ENCODE measurements at places on chromosomes 4 and X.

DNA sequence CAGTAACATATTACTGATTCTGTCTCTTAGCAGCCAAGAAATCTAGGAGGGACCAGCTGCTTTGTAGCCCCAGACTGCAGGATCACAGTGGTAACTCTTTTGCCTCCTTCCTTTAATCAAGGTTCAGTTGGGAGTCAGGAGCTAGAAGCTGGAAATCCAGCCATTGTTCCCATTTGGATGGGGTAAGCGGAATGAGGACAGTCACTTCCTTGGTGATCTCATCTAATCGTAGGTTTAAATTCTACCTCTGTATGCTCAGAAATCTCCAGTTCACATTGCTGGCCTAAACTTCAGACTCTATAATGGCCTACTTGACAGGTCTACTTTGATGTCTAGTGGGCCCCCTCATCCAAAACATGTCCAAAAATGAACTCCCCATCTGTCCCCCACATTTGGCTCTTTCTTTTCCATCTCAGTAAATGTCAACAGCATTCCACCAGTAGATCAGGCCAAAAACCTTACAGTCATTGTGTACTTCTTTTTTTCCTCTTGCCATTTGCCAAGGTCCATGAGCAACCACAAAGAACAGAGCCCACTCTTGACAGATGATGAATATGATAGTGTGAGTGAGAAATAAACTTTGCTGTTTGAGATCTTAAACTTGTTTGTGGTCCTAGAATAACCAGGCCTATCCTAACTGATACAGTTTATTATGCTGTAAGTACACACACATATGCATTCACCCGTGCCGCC lies 40.1 kb downstream of the WWC2 start:
- DNase-seq, result no peak

DNA sequence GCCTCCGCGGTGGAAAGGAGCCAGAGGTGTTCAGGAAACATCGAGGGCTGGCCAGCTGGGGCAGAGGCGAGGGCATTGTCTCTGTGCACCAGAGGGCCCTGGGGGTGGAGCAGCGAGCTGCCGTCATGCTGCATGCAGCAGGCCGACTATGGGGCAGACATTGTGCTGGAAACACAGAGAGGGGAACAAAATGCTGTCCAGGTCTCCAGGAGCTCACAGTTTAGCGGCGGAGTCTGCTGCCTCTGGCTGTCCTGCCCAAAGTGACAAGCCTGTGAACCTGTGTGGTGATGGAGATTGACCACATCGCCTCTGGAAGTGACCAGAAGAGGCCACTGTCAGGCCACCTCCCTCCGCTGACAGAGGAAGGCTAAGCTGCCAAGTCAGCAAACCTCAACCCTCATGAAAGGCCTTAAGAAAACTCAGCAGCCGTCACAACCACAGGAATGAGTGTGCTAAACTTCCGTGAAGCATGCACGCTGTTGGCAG lies 20.1 kb upstream of the SASH3 start:
- no peak for DNase-seq

DNA sequence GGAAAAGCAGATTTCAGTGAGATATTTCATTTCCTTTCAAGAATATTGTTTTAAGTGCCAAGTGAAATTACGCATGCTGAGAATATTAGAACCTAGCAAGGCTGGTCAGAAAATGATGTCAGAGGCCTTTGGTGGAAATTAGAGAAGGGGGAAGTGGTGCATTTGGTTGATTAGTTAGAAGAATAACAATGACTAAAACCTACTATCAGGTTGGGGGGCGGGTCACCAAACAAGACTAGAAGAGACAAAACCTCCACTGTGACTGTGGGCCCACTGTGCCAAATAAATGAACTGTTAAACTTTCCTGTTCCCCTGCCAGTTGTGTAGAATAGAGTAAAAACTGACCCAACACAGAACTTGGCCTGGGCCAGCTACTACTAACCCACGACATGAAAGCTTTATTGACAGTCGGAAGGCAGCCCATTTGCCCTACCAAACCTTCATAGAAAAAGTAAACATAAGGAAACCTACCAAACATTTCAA lies 2.9 kb downstream of the RAPGEF2 start:
- no peak for DNase-seq

- DNase-seq, result no peak
Observed at GRCh38 chrX:32839781-32840180, 371.6 kb downstream of the DMD start.

GRCh38 chrX:43969504-43970501 lies 3.4 kb downstream of the NDP start:
- DNase-seq, result no peak

DNA sequence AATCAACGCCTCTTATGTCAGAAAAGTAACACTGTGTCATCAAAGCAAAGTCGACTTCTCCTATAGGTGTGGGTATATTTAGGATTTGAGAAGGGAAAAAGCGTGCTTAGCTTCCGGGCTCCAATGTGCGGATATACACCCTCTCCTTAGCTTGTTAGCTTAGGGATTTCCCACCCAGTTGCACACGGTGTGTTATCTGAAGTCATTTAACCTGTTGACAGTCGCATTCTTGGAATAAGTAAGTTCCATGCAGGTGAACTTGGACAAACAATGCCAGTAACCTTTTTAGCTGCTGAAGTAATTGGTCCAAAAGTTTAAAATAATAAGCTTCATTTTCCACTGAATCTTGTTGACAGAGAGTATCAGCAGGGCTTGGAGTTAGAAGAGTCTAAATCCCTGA lies 113.7 kb downstream of the SHROOM3 start:
- DNase-seq, result no peak

DNA sequence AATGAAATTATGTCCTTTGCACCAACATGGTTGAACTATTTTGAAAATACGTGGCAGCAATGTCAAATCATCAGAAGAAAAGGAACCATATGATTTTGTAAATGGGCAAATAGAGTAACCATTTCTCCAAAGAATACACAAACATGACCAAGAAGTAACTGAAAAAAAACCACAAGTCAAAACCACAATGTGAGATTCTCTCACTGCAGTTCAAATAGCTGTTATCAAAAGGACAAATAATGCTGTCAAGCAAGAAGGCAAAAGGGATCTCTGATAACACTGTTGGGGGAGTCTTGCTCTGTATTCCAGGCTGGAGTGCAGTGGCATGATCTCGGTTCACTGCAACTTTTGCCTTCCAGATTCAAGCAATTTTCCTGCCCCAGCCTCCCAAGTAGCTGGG lies 280.8 kb upstream of the ZCCHC13 start:
- no peak for DNase-seq

DNA sequence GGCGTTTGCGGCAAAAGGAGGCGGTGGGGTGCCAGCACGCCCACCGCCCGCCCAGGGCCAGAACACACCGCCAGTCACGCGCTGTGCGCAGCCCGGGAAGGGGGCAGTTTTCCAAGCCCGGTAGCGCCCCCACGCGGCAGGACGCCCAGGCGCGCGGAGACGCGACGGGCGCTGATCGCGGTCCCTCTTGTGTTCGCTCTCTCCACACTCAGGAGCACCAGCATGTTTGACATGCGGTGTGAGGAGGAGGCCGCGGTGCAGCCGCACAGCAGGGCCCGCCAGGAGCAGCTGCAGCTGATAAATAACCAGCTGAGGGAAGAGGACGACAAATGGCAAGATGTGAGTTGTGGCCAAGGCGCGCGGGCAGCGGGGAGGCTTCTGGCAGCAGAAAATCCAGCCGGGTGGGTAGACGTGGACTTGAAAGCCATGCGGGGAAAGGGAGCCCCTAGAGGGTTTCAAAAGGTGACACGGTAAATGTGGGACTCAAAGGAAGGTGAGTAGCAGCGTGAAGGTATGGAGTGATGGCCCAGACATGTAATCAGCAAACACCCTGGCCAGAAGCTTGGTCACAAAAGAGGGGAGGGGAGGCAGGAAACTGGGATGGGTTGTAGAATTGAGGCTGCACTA lies 104.1 kb downstream of the PHOX2B start:
- DNase-seq, result no peak

DNA sequence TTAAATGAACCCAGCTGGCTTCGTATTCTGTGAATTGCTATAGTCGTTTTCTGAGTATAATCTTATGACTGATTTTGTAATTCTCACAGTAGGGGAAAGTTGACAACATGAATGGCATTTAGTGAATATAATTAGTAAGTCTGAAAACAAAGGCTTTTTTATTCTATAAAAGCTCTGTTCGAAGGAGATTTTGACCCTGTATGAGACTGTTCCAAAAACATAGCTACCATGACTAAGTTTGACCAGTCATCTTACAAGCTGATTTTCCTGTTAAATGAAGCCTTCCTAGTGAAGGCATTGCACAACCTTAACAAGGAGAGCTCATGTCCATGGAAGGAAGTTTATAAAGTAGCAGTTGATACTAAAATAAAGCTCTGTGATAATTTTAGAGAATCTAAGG lies 242.3 kb downstream of the RPA4 start:
- no peak for DNase-seq

DNA sequence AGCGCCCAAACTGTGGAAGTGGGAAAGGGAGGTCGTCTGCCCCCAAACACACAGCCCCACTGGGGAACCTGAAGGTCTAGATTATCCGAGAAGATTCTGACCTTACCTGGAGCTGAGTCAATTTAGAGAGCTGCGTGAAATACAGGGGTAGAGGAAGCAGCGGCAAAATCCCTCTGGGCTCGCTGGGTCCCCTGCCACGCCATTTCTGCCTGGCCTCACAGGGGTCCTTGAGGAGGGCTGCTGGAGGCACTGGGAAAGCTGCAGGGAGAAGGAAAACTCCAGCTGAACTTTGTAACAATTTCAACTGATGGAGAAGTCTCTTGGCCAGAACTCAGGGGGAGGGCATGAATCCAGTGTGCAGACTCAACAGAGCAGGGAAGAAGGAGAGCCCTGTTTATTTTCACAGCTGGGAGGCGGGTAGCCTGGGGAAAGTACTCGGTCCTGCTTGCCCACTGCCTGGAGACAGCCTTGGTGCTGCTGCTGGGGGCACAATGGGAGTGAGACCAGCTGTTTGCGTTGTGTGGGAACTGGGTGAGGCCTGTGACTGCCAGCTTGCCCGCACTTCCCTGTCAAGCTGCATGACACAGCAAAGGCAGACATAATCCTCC lies 93.2 kb upstream of the MAPK10 start:
- DNase-seq, result peak; percentile 5

DNA sequence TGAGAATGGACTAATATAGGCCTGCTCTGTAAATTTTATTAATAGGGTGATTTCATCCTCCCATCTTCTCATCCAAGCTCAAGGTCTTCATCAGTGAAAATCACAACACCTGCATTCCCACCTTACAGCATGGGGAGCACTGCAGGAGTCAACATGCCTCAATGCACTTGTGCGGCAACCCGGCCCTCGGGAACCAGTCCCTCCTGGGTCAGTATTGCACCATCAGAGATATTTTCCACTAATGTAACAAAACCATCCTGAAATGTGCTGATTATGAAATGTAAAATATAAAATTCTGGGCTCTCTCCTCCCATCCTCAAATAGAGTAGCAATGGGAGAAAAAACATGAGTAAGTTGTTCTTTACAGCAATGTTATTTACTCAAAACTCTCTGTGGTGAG lies 13.0 kb downstream of the USP46 start:
- no peak for DNase-seq

DNA sequence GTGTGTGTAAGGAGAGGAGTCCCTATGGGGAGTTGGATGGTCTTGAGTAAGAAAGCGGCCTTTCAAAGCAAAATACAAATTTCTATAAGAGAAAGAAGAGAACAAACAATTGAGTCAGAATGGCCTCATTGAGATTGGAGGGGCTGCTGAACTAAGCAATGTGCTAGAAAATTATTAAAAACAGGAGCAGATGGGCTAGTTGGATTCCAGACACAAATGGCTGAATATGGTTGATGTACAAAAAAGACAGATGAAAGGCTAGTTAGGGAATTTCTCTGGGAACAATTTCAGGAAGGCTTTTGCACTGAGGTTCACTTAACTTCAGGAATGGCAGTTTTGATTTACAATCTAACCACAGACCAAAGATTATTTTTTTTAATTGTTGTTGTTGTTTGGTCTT lies 1806.8 kb upstream of the TENM3 start:
- no peak for DNase-seq

- DNase-seq, result no peak
Observed at GRCh38 chr4:168710353-168710946, 213.6 kb downstream of the PALLD start.

DNA sequence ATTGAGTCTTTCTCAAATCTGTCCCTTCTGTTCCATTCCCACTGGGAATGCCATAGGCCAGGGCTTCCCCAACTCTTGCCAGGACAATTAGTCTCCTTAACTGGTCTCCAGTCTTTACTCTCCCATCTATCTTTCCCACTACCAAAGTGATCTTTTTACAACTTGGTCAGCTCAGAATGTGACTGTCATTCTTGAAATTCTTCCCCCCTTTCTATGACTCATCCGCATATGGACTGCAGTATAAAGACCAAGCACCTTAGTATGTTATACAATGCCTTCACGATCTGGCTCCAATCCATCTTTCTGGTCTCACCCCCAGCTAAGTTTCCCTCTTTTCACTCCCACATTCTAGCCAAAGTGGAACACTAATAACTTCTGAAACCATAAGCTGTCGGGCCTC lies 383.8 kb downstream of the OPHN1 start:
- no peak for DNase-seq

GRCh38 chrX:74009041-74009440 lies 294.9 kb upstream of the ZCCHC13 start:
- no peak for DNase-seq

GRCh38 chrX:149312988-149313387 lies 192.1 kb downstream of the IDS start:
- DNase-seq, result no peak

- DNase-seq, result no peak
Observed at GRCh38 chrX:35150052-35150451, 207.5 kb downstream of the FAM47B start.

DNA sequence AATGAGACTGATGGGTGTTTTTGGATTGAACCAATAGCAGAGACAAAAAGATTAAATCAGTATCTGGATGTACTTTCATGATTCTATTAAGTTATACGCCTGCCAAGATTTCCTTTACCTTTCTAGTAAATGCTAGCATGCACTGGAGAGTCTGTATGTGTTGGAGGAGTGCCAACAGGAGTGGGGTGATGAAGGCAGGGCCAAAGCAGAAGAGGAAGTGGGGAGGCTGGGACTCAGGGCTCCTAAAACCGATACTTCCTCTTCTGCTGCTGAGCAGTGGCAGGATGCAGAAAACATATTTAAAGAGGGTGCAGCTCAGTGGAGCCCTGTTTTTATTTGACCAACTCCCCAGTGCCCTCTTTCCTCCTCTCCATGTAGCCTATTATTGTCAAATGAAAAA lies 5.6 kb downstream of the CYSLTR1 start:
- no peak for DNase-seq

DNA sequence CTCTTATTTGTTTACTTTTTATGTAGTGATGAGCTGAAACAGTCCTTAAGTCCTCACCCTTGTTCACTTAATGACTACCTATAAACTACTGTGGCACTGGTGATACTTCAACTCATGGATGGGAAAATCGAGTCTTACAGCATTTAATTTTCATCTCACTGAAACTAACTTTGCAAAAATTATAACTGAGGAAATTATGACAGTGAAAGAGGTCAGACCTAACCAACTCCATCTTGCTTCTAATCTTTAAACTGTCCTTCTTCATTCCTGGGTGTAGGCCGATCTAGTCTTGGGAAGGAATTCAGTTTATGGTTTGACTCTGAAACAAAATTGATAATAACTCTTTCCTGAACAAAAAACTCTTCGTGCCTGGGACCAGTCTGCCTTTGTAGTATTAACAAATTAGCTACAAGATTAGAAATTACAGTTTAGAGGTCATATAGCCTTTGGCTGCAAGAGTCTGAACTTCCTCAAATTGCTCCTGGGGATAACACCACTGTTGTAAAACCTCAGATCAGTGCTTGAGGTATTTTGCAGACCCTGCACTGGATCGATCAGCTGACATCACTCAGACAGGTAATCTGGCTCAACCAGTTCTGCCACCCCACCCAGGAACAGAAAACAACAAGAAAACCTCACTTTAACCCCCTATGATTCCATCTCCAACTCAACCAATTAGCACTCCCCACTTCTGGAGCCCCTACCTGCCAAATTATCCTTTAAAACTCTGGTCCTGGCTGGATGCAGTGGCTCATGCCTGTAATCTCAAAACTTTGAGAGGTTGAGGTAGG lies 995.7 kb upstream of the PRKX start:
- DNase-seq, result peak; percentile 5

Data from NCI-H748 treated with DMSO at 0.1 percent for 48 hours (cell line).